Adrenal gland (tissue), 19 donors: ENCODE measurements at places on chromosomes 3 and 15. TPM values are rescaled to one million over a fixed set of nuclear protein-coding genes. Genes with fewer than 3 reads are reported as not detected.

GRCh38 chr3:73999501-73999900, 374.8 kb upstream of the PDZRN3 start:
- no peak overlapping the region for H3K27ac ChIP-seq
- peaks cover 6% of the 10 kb centered on the region for H3K4me1 ChIP-seq
- no peaks in the 10 kb centered on the region for H3K27me3 ChIP-seq
- no peaks in the 10 kb centered on the region for H3K36me3 ChIP-seq
- no peak overlapping the region for H3K4me3 ChIP-seq

DNA sequence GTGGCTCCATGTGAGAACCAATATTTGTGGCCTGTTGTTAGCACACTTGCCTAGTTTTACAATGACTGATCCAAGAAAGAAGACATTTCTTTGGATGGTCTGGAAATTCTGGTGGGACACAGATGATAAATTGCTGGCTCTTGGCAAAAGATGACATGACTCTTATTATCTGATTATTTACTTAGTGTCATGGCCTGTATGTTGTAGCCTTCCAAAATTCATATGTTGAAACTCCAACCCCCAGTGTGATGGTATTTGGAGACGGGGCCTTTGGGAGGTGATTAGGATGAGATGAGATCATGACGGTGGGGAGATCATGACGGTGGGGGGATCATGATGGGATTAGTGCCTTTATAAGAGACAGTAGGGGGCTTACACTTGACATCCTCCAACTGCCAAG, 30.0 kb upstream of the AKAP13 start:
- H3K27me3 ChIP-seq, result no peaks in the 10 kb centered on the region
- no peak overlapping the region for H3K27ac ChIP-seq
- H3K36me3 ChIP-seq, result no peaks in the 10 kb centered on the region
- peaks cover 8% of the 10 kb centered on the region for H3K4me1 ChIP-seq
- H3K4me3 ChIP-seq, result no peak overlapping the region

- no peaks in the 10 kb centered on the region for H3K4me1 ChIP-seq
- DNase-seq, result no peak
- no peak overlapping the region for H3K4me3 ChIP-seq
- H3K36me3 ChIP-seq, result no peaks in the 10 kb centered on the region
- no peak overlapping the region for H3K27ac ChIP-seq
Observed at GRCh38 chr15:79185199-79185598, 94.6 kb upstream of the RASGRF1 start.

DNA sequence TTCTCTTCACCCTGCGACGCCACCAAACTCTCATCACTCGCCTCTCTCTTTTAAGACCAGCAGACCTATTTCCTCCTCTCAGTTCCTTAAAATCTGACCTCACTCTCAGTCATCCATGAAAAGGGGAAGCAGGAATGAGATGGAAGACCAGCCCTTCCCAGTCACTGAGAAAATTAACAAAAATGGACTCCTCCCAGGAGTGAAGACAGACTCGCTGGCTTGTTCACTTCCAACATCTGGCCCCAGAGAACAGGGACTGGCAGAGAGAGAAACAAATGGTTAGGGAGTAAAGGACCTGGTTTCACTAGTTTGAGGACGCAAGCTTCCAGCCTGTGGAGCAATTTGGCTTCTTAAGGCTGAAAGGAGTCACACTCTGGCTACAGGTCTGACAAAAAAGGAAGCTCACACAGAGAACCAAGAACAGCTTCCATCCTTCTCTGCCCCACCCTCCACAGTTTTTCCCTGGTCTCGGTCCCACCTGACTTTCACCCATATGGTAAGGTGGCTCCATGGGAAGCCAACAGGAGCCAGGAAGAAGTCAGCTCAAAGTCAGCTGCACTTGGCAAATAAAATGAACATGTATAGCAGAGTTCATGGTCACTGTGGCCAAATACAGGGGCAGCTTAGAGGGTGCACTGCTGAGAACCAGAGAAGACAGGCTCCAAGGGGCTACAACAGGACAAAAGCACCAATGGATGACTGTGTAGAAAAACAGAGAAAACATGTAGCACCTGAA, 57.2 kb downstream of the ITGB5 start:
- no peak for DNase-seq
- no peaks in the 10 kb centered on the region for H3K27me3 ChIP-seq
- no peak overlapping the region for H3K4me3 ChIP-seq
- H3K36me3 ChIP-seq, result no peaks in the 10 kb centered on the region
- H3K27ac ChIP-seq, result peak overlapping the region; percentile 53

GRCh38 chr15:74832826-74833225, 6.4 kb downstream of the CPLX3 start:
- no peaks in the 10 kb centered on the region for H3K4me1 ChIP-seq
- DNase-seq, result no peak
- H3K27ac ChIP-seq, result no peak overlapping the region
- H3K4me3 ChIP-seq, result no peak overlapping the region

DNA sequence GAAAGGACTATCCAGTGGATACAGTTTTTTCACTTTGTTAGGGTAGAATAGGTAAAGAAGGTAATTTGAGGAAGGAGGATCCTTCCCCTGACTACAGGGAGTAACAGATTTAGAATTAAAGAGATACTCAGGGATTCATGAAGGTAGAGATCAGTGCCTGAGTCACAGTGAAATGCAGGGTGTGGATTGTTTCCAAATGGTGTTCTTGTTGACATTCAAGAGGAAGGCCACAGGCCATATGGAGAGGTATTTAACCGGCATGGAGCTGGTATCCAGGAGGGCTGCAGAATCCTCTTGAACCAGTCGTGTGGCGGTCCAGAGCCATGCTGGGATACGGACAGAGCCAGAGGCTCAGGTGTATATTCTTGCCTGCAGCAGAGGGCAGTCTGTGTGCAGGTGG, 28.2 kb downstream of the GYG1 start:
- DNase-seq, result no peak
- no peak overlapping the region for H3K4me3 ChIP-seq
- H3K36me3 ChIP-seq, result no peaks in the 10 kb centered on the region

DNA sequence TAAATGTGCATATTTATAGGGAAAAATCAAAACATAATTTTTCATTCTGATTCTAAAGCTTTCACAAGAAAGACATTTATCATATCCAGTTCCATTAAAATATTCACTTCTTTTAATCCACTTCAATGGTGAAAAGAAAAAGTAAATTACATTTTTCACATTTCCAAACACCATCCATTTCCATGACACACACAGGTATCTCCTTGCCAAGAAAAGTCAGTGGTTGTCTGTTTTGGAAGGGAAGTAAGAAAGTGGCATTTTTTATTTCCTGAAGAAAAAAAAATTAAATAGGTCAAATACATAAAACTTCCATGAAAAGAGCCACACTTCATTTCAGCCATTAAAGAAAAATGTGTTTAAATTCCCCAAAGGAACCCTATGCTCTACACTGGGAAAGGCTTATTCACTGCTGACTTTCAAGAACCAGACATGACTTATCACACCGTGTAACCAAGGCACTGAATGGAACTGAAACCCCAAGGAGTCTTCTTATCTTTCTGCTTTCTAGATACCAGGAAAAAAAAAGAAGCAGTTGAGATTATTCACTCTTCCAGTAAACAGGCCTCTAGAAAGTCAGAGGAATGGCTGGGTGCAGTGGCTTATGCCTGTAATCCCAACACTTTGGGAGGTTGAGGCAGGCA, 44.5 kb downstream of the OSBPL10 start:
- H3K27me3 ChIP-seq, result no peaks in the 10 kb centered on the region
- no peak overlapping the region for H3K4me3 ChIP-seq
- H3K4me1 ChIP-seq, result peaks cover 15% of the 10 kb centered on the region
- no peaks in the 10 kb centered on the region for H3K36me3 ChIP-seq
- peak; percentile 25 for DNase-seq

DNA sequence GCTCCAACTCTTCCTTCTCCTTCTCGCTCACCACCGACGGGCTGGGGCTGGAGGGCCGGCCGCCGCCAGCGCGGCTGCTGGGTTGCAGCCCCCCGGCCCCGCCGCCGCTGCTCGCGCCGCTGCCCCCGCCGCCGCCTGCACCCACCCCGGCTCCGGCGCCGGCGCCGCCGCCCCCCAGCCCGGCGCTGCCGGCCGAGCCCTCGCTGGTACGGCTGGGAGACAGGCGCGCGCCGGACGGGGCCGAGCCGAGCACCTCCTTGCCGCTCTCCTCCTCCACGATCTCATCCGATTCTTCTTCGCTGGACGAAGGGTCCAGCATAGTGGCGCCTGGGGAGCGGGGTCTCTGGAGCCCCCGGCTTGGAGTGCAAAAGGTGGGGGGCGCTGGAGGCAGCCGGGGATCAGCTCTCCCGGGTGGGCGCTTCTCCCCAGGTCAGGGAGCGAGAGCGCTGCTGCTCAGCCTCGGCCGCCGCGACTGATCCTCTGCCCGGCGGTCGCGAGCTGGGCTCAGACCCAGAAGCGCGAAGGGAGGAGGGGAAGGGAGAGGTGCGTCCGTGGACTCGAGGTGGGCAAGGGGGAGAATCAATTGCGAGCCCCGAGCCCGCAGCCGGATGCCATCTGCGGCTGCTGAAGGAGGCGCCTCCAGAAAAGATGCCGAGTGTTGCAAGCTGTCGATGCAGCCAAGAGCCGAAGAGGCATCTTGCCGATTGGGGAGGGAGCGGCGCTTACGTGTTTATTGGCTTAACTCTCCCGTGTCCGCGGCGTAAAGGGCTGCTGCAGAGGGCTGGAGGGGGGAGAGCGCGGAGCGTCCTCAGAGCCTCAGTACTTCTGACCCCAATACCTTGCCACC, at the start of gene CADPS:
TSS of gene CADPS (minus strand) at position 706 of the 847 bp plus-strand sequence. CDS start at position 319, 387 bp downstream.
- no peaks in the 10 kb centered on the region for H3K36me3 ChIP-seq
- H3K27ac ChIP-seq, result no peak within 1 kb of the TSS
- peaks cover 25% of the 10 kb centered on the region for H3K27me3 ChIP-seq
- peak; percentile 24 for DNase-seq

DNA sequence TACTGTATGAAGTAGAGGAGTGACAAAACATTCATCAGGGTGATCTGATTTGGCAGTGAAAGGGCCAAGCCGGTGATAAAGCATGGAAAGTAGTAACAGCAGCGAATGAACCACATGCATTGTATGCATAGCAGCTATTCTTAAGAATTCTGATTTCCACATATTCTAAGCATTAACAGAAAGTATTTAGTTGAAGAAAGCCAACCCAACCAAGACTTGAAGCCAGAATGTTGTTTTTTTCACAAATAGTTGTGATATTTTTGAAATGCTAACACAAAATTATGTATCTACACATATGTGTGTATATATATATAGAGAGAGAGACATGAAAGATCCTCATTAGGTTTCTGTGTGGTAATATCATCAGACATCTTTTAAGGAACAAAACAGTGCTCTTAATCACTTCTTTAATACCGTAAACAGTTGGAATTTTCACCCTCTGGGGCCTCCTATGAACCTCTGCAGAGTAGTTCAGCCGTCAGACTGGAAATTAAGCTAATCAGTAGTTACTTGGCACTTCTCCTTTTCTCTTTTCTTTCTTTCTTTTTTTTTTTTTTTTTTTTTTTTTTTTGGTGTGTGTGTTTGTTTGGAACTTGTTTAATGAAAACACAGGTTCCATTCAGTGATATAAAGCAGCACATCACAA, 139.6 kb downstream of the CMSS1 start:
- H3K4me1 ChIP-seq, result peaks cover 6% of the 10 kb centered on the region
- no peaks in the 10 kb centered on the region for H3K36me3 ChIP-seq
- no peak overlapping the region for H3K27ac ChIP-seq
- no peak for DNase-seq
- no peak overlapping the region for H3K4me3 ChIP-seq

DNA sequence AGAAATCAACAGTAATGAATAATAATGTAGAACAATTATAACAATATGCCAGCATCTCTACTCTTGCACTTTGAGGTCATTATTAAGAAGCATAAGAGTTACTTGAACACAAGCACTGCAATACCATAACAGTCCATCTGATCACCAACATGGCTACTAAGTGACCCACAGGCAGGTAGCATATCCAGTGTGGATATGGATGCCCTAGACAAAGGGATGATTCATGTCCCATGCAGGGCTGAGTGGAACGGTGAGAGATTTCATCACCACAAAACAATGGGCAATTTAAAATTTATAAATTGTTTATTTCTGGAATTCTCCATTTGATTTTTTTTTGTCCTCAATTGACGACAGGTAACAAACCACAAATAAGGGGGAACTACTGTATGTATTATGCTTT, 107.7 kb upstream of the TSC22D2 start:
- no peak overlapping the region for H3K27ac ChIP-seq
- no peaks in the 10 kb centered on the region for H3K27me3 ChIP-seq
- H3K4me3 ChIP-seq, result no peak overlapping the region
- no peaks in the 10 kb centered on the region for H3K36me3 ChIP-seq
- DNase-seq, result no peak
- H3K4me1 ChIP-seq, result no peaks in the 10 kb centered on the region

ERICH6 gene
- total RNA-seq, result not detected

NANOGP8 gene
- 1.1 TPM for total RNA-seq

SGO1 gene
- total RNA-seq, result not detected

ACKR2 gene
- 19.9 TPM for total RNA-seq

SCG5 gene
- 0.52 TPM for total RNA-seq
